Activated naive CD8-positive, alpha-beta T cell treated with anti-CD3 and anti-CD28 coated beads for 36 hours (primary cell): ENCODE measurements at places on chromosomes 1 and 21.

GRCh38 chr1:159196543-159196942, 8.1 kb upstream of the ACKR1 start:
- DNase-seq: no peak

- DNase-seq: no peak
Measured at GRCh38 chr1:33005117-33005837, 31.4 kb downstream of the AK2 start.

DNA sequence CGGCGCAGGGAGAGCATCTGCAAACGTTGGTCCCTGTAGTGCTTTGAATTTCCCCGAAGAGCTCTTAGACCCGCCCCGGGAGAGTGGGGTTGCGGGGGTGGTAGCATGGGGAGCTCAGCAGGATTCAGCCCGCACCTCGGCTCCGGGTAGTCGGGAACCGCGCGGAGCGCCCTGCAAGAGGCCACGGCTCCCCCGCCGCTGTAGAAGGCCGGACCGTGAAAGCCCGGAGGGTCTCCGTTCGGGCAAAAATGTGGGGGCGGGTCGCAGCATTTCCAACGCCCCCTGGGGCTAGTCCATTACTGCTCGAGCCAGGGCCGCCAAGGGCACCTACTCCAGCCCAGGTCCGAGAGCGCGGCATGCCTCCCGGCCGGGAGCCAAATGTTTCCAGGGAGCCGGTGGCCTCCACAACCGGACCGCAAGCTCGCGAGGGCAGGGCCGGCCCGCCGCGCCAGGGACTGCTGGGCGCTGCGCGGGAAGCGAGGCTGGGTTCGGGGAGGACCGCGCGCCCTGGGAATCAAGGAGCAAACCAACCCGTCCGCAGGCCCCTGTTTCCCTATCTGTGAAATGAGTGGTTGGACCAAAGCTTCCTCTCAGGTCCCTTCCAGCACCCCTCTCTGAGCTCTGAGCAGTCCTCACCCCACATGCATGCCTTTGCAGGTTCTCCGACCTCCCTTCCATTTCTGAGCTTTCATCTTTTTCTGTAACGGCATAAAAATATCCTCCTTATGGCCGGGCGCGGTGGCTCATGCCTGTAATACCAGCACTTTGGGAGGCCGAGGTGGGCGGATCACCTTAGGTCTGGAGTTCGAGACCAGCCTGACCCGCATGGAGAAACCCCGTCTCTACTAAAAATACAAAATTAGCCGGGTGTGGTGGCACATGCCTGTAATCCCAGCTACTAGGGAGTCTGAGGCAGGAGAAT, 775 bp upstream of the TMEM63A start:
- DNase-seq: peak; percentile 53

- DNase-seq: no peak
Measured at GRCh38 chr1:154971341-154971998, 923 bp upstream of the SHC1 start.

GRCh38 chr1:240946926-240947325, 335.0 kb upstream of the GREM2 start:
- DNase-seq: no peak

DNA sequence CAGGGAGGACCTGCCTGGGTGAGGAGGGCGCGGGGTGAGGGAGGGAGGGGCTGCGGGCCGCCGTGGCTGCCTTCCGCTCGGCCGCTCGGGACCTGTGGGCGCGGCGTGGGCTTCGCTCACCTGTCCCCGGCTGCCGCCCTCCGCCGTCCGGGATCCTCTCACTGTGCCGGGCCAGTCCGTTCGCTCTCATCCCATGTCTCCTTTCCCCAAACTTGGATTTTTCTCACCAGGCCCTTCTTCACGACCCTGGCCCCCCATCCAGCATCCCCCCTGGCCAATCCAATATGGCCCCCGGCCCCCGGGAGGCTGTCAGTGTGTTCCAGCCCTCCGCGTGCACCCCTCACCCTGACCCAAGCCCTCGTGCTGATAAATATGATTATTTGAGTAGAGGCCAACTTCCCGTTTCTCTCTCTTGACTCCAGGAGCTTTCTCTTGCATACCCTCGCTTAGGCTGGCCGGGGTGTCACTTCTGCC, 362 bp downstream of the ZBTB48 start:
- no peak for DNase-seq

DNA sequence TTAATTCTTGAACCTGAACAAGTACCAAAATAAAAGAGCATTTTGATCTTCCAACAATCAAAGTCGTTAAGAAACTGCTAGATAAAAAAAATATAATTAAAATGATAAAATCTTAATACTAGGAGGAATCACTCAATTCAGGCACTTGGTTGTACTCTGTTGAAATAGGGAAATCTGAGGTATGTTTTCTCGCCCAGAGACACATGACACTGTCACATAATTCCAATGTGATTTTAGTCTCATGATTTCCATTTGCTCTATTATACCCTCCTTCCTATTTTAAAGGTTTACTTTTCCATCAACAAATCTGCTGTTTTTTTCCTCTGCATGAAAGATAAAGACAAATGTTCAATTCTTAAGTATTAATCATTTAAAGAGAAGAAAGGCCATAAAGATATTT, 97.6 kb downstream of the ZZZ3 start:
- DNase-seq: no peak

DNA sequence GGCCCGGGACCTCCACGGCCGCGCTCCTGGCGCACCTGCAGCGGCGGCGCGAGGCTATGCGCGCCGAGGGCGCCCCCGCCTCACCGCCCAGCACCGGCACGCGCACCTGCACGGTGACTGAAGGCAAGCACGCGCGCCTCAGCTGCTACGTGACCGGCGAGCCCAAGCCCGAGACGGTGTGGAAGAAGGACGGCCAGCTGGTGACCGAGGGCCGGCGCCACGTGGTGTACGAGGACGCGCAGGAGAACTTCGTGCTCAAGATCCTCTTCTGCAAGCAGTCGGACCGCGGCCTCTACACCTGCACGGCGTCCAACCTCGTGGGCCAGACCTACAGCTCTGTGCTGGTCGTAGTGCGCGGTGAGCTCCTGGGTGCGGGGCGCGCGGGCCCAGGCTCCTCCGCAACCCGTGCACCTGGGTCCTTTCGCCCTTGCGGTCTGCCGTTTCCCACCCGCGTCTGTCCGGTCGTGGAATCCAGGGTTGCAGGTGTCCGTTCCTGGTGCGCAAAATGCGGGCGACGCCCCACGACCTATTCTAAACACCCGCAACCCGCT, 4.6 kb downstream of the OBSCN start:
- DNase-seq: no peak

DNA sequence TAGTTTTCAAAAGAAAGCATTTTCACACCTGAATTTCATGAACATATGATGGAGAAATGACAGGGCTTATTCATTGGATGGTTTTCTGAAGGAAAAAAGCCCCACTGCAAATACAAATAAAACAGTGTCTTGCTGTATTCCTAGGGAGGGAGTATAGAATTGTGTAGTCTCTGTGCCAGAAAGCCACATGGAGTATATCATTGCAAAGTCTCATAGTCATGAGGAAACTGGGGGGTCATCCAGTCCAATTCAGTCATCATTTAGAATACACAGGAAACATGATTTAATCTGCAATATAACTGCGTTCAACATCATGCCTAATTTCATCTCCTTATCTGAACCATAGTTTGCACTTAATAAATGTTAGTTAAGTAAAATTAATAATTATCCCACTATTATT, 222.3 kb downstream of the NTNG1 start:
- no peak for DNase-seq
